ENCODE measurements at places on chromosomes 6 and 20.

DNA sequence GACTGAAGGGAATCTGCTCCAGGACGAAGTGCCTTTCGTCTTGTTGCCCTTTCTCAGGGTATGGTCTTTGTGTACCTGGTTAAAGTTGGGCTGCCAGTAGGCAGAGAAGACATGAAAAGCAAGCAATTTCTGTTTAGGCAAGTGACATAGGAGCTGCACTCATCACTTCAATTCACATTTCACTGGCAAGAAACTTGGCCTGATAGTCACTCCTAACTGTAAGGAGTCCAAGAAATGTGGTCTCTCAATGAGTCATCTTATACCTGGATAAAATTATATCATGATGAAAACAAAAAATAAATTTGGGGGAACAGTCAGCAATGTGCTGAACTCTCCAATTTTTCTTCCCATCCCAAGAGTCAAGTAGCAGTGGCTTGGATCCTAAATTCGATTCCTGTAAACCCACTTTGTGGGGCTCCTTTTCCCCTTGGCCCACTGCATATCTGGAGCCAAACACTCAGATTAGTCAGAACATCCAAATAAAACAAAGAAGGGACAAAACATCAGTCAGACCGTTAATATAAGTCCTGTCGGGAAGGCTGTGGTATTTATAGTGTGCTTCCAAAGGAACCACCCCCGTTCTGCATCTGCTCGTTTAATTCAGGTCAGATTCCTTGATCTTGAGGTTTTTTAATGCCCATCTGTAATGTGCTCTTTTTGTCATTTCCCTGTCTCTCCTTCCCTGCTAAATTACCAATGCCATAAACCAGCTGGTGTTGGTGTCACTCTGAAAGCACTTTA lies 5.0 kb upstream of the GABRR1 start:
- no peak for DNase-seq

GRCh38 chr20:18057994-18058349 lies 256 bp upstream of the OVOL2 start:
- DNase-seq = no peak

DNA sequence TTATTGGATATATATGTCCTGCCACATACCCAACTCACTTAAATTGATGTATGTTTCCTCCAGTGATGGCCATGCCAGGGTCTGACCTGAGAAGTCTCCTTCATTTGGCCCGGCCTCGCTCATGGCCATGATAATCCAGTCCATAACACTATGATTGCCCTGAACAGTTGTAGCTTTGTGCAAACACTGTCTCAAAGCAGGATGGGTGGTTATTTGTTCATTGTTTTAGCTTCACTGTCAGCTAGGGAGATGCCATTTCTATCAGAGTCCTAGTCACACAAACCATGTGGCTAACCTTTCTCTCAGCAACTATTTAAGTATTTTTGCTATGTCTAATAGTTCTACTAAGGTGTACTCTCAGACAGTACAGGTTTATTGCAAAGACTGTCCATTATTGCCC lies 47.6 kb upstream of the ZNF337 start:
- no peak for DNase-seq

- DNase-seq = no peak
Observed at GRCh38 chr6:87655824-87656223, 46.2 kb downstream of the AKIRIN2 start.

DNA sequence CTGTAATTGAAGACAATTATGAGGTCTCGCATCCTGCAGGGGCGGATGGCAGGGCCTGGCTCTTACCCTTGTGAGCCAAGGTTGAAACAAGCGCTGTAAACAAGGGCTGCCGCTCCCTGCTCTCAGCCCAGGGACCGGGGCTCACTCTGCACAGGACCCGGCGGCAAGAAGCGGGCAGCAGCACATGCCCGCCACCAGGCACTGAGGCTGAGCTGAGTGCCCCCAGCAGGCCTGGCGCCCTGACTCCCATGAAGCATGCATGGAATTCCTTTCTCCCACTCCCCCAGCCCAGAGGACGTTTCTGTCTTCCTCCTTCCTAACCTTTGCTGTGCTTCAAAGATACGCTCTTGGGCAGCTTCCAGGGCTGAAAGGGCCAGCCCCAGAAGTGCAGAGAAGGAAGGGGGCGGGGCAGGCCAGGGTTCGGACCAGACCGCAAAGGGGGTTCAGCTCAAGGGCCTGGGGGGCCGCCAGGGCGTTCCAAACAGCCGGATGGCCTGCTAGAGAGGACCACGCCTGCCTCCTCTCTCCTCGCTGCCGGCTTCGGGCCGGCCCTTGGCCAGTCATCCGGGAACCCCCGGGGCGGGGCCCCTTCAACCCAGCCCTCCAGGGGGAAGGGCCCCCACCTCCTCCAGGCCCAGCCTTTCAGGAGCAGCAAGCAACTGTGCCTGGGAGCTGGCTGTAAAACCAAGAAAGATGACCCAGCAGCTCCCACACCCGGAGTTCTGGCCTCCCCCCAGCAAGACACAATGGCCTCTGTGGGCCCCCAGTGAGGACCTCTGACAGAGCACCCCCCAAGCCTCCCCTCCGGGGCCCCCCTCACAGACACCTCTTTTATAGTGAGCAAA lies 109.9 kb downstream of the NOL4L start:
- no peak for DNase-seq

GRCh38 chr20:10686356-10687133 lies 12.7 kb upstream of the JAG1 start:
- DNase-seq = no peak

DNA sequence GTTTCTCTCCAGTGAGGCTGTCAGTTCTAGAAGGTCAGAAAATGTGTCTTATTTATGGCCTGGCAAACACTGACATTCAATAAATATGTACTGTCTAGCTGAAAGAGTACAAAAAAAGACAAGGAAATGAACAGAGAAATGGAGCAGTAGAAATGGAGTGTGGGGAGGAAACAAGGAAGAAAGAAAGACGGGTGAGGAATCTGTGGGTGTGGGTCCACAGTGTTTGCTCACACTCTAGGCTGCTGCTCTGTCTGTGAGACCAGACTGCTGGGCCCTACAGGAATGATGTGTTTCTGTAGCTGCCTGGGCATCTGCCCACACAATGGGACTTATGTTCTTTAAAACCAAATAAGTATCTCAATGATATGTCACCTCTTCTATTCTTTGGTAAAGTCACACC lies 114.2 kb downstream of the MOXD1 start:
- no peak for DNase-seq

DNA sequence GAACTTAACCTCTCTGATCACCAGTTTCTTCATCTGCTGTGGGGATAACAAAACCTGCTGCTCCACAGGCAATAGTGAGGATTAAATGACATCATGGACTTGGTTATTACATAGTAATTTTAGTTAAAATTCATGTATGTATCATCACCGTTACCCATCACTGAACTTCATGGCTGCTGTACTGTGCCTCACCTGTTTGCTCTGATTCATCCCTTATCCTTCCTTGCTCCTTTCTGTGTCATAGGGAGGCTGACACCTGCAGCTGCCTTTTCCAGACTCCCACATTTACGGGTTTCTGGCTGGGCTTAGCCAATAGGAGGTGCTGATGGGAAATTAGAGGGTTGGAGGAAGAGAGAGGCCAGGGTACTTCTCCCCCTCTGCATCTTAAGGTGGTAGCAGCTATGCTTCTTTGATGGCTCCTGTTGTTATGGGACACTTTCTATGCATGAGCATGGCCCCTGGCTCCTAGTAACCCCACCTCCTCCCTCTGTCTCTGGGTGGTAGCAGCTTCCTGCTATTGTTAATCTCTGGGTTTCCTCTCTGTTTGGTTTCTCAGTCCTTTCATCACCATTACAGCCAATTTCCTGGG lies 332.1 kb downstream of the DHX35 start:
- no peak for DNase-seq

DNA sequence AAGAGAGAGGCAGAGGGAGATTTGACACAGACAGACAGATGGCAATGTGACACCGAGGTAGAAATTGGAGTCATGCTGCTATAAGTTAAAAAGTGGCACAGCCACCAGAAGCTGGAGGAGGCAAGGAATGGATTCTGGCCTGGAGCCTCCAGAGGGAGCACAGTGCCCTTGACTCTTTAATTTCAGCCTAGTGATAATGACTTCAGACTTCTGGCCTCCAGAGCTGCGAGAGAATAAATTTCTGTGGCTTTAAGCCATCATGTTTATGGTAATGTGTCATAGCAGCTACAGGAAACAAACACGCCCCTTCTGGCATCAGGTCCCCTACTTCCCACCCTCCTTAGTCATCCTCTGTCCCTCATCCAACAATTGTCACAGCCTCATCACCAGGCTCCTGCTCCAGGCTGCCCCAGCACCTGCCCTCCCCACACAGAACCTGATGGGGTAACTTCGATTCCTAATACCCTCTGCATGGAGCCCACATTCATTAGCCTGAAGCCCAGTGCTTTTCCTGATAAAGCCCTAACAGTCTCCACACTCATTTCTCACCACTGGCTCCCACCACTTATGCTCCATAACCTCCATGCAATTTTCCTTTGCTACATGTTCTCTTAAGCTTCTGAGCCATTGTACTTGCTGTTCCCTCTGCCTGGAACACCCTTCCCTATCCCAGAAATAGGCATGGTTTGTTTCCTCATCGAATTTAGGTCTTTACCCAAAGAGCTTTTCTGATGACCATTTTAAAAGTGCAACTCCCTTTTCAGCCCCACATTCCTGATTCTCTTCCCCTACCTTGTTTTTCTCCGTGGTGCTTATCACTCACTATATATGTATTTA lies 69.7 kb upstream of the TOX2 start:
- DNase-seq = no peak

GRCh38 chr6:95087394-95088097 lies 489.8 kb upstream of the MANEA start:
- no peak for DNase-seq

DNA sequence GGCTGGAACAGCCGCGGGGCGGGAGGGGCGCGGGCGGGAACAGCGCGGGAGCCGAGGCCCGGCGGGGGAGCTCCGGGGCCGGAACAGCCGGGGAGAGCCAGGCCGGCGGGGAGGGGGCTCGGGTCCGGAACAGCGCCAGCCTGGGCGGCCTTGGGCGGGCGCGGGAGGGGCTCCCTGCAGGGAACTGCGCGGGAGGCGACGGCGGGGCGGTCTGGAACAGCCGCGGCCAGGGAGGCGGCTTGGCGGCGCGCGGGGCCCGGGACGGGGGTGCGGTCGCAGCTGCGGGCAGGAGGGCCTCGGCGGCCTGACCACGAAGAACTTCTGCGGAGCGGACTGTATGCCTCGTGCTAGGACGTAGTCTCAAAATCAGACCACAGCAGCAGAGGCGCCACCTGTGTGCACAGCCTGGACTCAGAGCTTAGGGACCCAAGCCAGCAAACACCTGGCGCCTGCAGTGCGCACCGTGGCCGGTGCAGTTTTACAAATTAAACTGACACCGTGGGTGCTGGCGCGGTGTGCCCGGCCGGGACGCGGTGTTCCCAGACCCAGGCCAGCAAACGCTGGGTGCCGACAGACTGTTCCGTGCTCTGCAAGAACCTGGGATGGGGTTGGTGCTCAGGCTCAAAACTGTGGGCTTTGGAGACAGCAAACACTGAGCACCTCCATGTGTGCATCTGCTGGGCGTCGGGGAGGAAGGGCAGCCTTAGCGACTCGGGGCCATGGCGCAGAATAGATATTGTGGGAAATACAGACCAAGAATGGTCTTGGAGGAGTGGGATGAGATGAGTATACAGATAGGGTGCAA lies 572 bp downstream of the ZNF341 start:
- peak; percentile 93 for DNase-seq

- DNase-seq = no peak
Observed at GRCh38 chr6:91088515-91088914, 501.6 kb upstream of the MAP3K7 start.

GRCh38 chr6:45987856-45988255 lies 27.8 kb downstream of the CLIC5 start:
- no peak for DNase-seq

DNA sequence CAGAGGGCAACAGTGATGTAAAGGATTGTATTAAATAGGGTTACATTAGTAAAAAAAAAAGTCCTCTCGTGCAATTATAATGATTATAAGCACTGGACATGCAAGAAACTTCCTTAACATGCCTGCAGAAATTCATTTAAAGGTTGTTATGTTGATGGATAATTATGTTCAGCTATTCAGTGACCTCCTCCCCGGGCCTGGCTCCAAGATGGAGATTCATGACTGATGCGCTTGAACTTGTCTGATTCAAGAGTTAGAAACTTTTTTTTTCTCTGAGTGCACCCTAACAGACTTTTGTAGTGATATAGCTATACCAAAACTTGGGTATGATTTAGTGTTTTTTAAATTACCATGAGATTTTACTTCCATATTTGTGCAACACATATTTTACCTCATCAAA lies 1170.0 kb upstream of the CITED2 start:
- no peak for DNase-seq

DNA sequence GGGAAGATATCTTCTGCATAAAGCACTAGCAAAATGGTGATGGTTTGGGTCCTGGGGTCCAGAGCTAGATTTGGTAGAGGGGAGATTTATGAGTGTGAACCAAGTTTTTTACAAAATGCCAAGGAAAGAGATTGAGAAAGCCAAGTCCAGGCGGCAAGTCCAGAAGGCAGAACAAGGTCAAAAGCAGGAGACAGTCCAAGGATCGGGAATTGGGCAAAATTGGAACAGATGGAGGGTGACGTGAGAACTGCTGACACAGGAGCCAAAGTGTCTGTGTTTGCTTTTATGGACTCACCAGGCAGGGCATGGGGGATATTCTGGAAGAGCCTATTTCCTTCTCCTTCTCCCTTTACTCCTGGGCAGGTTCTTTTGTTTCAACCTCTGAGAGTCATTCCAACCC lies 4.1 kb downstream of the NHLRC1 start:
- DNase-seq = no peak

DNA sequence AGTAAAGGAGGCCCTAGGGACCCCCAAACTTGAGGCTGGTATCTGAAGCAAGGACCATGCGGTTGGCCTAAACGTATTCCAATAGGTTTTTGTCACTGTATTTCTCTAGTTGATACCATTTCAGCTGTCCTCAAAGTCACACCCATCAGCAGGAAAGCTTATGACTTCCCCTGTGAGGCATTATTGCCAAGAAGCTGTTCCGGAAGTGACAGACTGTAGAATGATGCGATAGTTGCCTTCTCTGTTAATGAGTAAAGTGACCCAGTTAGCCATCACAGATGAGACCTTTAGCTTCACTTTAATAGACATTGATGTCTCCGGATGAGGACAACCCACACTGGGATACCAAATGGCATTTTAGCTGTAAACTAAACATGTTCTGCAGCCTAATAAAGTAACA lies 147.9 kb downstream of the RNGTT start:
- no peak for DNase-seq

GRCh38 chr20:40441771-40442170 lies 247.3 kb downstream of the MAFB start:
- DNase-seq = no peak

DNA sequence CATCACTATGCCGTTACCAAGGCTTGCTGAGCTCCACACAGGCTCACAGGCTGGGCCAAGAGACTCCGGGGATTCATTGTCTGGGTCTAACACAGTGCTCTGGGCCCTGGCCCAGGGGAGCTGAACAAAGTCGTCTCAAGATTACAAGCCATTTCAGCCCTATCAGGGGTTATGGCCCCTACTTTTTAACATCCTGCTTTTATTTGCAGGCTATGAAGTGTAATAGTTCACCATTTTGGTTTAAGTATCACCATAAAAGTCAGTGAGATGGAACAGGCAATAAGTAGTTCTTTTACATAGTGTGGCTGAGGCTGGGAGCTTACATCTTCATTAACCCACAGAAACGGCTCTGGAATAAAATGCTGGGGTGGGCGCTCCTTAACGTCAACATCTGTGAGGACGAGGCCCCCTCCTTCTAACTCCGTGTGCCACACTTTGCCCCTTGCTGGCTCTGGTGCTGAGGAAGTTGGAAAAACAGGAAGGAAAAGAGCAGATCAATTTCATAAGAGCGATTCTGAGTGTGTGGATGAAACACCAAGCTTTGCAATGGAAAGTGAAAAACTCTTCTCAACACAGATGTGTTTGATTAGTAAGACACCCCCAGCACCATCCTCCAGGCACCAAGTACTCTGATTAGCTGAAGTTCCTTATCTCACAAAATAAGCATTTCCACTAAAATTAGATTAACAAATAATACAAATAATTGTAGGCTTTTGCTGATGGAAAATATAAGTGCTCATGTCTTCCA lies 447.3 kb downstream of the MAFB start:
- no peak for DNase-seq

Measured in CD4-positive, alpha-beta memory T cell (primary cell).